Hematopoietic multipotent progenitor cell treated with erythropoietin and hydrocortisone succinate and interleukin-3 and kit ligand, for 8 days (in vitro differentiated cells): ENCODE measurements at places on chromosomes 4 and X.

GRCh38 chr4:40808926-40809457, 59.2 kb downstream of the NSUN7 start:
- DNase-seq, result no peak

GRCh38 chr4:120064887-120065286, 1.8 kb downstream of the MAD2L1 start:
- no peak for DNase-seq

GRCh38 chrX:45449982-45450381, 249.3 kb upstream of the DIPK2B start:
- DNase-seq, result no peak

GRCh38 chr4:138450546-138451275, 208.6 kb upstream of the SLC7A11 start:
- no peak for DNase-seq

DNA sequence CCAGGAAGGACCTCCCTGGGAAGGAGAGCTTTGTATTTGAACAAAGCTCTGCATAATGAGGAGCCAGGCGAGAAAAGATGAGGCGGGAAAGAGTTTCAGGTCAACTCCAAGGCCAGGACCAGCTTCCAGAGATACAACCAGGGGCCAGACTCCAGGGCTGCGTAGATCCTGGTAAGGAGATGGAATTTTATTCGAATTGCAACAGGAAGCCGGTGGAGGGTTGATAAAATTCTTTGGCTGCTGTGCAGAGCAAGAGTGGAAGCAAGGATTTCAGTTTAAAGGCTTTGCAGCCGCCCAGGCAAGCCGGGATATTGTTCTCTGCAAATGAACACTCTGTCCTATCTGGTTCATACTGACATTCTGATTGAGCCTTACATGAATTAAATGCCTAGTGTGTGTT, 40.2 kb upstream of the CBR4 start:
- DNase-seq, result no peak

GRCh38 chrX:134396174-134396573, 63.8 kb upstream of the HPRT1 start:
- peak; percentile 36 for DNase-seq

DNA sequence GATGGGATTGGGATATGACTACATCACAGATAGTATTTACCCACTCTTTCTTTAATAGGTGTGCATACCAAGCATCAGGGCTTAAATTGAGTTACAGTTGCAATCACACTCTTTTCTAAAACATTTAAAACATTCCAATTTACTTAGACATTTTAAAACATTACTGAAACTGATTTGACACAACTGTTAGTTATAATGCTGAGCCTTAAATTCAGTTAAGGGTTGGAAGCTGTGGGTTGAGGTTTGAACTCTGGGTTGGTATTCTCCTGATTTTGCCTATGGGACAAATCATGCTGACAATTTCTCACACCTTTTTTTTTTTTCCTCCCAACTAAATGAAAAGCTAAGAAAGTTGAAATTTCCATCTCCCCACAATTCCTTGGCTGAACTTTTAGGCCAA, 16.3 kb downstream of the SLIT2 start:
- no peak for DNase-seq
